ENCODE measurements at places on chromosomes 16 and 17.

DNA sequence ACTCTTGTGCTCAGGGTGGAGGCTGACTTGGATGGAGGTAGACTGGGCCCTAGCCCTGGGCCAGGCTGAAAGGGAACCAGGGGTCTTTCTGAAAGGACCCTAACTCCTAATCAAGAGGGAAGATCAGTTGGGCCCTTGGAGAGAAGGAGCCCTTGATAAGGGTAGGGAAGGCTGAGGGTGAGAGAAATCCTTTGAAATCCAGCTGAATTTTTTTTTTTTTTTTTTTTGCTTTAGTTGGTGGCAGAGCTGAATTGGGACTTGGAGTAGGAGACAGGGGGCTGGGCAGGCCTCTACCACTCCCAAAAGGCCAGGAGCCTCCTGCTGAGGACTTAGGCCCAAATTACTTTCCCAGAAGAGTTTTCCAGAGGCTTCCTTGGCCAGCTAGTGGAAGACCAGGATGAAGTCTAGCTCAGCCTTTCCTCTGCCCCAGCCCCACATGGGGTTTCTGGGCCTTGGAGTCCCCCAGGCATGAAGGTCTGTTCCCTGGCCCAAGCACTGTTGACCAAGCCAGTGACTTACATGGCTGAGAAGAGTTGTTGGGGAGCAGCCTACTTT lies 643 bp upstream of the HOXB3 start:
- no peak for DNase-seq

- DNase-seq = no peak
These were observed 182.7 kb upstream of the ZFHX3 start for GRCh38 chr16:73230651-73231050.

DNA sequence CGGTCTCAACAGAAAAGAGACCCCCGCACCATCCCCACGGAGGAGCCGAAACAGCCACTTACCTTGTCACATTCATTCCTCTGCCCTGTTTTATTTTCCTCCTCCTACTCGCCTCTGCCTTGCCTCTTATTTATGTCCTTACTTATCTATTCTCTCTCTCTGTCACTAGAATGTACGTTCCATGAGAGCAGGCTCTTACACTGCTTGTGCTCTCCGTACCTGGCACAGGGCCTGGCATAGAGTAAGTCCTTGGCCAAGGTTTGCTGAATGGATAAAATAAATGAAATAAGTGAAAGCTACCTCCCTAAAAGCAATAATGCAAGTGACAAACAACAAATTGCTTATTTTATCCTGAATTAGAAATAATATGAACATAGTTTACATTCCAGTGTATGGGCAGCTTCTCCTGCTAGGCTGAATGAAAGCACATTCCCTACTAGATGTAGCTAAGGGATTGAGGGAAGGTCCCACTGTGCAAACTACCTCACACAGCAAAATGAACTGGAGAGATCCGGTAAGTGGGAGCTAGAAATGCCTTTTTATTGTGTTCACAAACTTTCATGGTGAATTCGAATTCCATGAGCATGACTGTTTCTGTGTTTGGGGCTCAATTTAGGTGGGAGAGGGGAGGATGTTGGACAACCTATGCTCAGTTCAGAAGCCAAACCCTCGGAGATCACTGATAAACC lies 173.1 kb downstream of the PARN start:
- DNase-seq = no peak

DNA sequence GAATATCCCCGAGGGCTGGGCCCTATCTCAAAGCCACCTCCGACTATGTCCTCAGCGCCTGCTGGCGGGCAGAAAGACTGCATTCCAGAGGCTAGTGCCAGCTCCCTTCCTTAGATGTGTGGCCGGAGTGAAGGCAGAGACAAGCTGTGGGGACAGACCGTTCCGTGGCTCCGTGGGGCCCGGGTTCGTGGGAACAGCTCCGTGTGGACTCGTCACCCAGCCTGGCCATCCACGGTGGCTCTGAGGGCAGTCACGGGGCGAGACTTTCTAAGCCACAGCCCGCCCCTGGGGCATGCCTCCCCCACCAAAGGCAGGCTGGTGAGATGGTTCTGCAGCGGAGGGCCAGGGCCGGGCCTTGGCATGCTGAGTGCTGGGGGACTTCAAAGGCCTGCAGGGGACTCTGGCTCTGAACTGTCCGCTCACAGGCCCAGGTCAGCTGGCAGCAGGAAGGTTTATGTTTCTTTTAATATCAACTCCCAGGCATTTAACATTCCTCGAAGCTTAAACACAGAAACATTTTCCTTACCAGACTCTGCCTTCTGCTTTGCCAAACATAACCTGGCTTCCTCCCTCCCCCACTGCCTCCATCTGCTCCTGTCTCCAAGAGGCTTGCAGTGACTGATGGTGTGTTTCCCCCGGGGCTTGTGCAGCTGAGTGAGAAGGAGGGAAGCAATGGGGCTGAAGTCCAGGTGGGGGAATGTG lies 50.4 kb downstream of the TIMM22 start:
- peak; percentile 74 for DNase-seq

GRCh38 chr17:57986841-57987580 lies 1.0 kb downstream of the VEZF1 start:
- peak; percentile 49 for DNase-seq

GRCh38 chr16:55271945-55272513 lies 52.0 kb upstream of the IRX6 start:
- no peak for DNase-seq

DNA sequence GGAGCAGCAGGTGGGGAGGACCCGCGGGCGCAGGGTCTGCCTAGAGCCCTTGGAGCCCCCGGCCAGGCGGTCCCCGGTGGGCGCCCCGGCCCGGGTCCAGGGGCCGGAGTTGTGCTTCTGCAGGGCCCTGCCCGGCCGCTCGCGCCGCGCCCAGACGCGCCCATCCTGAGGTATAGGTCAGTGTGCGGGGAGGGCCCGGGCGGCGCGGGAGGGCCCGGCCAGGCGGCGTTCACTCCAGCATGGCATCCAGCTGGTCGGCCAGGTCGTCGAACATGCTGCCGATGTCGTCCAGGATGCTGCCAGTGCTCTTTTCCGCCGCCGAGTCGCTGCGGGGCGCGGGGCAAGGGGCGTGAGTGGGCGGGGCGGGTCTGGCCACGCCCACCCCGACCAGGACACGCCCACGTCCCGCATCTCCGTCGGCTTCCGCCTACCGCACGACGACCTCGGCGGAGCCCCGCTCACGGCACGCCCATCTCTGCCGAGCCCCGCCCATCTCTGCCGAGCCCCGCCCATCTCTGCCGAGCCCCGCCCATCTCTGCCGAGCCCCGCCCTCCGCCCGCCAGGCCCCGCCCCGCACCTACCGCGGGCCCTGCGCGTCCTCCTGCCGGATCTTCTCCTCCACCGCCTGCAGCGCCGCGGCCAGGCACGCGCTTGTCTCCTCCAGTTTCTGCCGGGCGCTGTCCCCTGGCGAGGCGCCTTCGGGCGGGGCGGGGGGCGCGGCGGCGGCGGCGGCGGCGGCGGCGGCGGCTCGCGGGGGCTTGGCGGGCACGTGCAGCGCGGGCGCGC lies 17.9 kb downstream of the CASKIN1 start:
- no peak for DNase-seq

DNA sequence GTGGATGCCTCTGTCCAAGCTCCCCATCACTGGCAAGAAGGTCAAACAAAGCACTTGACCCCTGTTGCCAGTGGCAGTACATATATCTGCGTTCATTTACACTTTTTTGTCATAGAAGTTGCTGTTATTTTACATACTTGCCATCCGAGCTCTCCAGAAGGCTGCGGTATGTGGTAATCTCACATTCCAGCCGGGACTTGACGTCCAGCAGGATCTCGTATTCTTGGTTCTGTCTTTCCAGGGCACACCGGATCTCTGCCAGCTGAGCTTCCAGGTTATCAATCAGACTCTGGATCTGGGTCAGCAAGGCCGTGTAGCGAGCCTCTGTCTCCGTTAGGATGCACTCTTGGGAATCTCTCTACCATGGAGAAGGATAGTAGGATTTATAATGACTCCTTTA lies 6.6 kb downstream of the KRT39 start:
- no peak for DNase-seq

- no peak for DNase-seq
These were observed 37.8 kb upstream of the RASD1 start for GRCh38 chr17:17533901-17534441.

DNA sequence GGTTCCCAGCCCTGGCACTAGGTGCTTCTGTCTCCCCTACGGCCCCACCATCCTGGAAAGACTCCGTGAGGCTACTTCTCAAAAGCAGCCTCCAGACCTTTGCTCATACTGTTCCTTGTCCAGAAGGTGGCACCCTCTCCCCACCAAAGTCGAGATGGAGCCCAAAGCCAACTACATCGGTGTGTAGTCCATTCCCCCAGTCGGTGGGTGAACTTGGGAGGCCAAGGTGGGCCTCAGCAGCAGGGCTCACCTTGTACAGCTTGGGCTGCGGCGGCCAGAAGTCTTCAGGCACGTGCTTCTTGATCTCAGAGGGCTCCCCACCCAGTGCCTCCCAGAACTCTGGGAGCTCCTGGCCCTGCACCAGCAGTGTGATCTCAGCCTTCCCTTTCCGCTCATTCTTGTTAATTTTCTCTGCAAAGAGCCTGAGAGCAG lies 10.2 kb downstream of the FLII start:
- peak; percentile 93 for DNase-seq

- no peak for DNase-seq
These were observed 26.9 kb upstream of the COX10 start for GRCh38 chr17:14042411-14042810.

DNA sequence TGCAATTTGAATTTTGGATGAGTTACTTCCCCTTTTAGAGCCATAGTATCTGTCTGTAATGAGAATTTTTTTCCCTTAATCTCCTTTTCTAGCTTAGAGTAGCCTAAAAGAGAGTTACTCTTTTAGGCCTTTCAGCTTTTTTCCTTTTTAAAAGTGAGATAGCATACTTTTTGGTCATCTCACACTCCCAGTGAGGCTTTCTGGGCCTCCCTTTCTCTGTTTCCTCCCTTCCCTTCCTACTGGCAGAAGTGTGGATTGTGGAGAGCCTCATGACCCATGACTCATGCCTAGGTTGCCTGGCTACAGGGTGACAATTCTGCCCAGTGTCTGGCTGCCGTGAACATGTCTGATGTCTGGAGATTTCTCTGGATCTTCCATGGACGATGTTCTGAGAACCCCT lies 15.2 kb downstream of the KRT23 start:
- DNase-seq = peak; percentile 69

GRCh38 chr16:68202091-68202519 lies 33.8 kb downstream of the ESRP2 start:
- DNase-seq = no peak

DNA sequence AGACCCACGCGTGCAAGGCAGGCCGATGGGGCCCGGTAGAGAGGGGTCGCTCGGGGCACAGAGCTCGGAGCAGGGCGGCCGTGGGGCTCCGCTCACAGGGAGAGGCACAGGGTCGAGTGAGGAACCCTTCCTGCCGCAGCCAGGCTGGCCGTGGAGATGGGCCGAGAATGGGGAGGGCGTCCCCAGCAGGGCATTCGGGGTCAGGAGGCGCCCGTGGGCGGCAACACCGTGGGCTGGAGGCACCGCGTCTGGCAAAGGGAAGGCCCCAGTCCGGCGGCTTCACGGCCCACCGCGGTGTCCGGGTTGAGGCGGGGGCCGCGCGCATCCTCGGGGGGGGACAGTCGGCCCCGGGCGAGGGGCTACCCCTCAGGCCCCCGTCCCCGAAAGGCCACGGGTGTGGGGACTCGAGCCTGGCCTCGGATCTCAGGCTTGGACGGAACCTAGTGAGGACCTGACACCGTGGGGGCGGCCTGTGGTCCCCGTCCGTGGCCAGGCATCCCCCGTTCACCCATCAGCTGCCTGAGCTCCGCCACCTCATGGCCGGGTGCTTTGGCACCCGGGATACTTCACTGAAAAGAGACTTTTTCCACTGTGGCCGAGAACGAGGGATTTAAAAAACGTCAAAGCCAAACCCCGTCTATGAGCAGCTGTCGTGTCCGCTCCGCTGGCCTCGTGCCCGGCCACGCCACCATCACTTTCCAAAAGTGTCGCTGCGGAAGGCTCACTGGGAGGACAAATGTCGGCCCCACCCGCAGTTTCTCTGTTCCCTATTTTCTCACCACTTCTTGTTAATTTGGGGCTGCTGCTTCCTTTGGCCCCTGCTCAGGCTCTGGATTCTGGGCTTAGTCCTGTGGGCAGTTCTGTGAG lies 73.6 kb downstream of the METRNL start:
- no peak for DNase-seq

GRCh38 chr17:49572226-49572625 lies 3.4 kb upstream of the NXPH3 start:
- DNase-seq = no peak

DNA sequence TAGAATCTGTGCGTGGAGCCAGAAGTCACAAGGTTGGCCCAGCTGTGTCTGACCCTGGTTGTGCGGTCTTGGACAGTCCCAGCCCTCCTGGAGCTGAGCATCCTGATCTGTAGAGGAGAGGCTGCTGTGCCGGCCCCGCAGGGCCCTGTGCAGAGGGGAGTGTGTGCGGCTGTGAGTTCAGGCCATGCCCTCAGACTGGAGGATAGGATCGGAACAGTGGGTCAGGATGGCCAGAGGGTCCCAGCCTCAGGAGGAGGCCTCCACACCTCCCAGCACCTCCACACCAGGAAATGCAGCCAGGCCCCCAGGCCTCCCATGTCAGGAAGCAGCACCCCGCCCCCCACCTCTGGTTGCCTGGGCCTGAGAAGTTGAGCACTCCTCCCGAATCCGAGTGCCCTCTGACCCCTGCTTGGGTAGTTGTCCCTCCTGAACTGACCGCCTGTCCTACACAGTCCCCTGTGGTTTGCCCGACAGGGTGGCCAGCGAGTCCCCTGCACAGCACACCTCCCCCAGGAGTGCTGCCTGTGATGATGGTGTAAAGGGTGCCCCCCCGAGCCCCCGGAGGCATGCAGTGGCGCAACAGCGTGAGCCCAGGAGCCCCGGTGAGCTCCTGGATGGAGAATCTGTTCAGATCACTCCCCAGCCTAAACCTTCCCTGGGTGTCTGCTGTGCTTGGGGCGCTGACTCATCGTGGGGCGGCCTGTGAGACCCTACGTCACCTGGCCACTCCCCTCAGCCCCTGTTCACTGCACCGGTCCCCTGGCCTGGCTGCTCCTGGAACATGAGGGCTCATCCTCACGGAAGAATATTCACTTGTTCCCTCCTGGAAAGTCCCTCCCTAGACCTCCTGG lies 285.2 kb downstream of the SEC14L1 start:
- peak; percentile 83 for DNase-seq

DNA sequence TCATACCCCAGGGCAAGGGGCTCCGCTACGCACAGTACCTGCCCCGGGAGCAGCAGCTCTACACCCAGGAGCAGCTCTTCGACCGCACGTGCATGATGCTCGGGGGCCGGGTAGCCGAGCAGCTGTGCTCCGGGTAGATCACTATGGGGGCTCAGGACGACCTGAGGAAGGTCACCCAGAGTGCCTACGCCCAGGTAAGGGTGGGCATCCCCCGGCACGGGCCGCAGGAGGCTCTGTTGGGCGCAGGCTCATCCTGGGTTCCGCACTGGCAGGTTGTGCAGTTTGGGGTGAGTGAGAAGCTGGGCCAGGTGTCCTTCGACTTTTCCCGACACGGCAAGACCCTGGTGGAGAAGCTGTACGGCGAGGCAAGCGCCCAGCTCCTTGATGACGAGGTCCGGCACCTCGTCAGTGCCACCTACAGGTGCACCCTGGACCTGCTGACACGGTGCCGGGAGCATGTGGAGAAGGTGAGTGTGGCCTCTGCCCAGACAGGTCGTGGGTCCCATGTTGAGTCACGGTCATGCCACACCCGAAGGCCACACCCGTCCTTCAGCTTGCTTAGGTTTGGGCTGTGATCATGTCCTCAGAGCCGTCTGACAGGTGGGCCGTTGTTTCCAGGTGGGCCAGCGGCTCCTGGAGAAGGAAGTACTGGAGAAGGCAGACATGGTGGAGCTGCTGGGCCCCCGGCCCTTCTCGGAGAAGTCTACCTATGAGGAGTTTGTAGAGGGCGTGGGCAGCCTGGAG lies 19.3 kb downstream of the DBNDD1 start:
- no peak for DNase-seq

- DNase-seq = peak; percentile 97
These were observed at the start of gene SPG7 for GRCh38 chr16:89507834-89508590. SPG7 (plus strand) TSS chr16:89508403; CDS start chr16:89508418, 15 bp downstream.

- no peak for DNase-seq
These were observed 7.6 kb upstream of the CBFB start for GRCh38 chr16:67021321-67021720.
